ENCODE measurements at places on chromosomes 16 and 17. TPM values are rescaled to one million over a fixed set of nuclear protein-coding genes. Genes with fewer than 3 reads are reported as not detected.

DNA sequence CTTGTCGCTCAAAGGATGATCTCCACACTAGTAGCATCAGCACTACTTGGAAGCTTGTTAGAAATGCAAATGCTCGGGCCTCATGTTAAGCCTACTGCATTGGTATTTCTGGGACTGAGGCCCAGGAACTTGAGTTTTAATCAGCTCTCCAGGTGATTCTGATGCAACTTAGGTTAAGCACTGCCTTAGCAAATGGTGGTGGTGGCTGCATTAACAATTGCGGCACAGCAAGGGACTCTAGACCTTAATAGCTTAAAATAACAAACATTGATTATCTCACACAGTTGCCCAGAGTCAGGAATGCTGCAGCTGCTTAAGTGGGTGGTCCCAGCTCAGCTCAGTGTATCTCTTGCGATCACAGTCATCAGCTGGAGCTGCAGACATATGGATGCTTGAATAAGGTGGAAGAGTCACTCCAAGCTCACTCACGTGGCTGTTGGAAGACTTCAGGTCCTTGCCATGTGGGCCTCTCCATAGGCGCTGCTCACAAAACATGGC, 25.8 kb downstream of the HS3ST3A1 start:
- DNase-seq, result peak; percentile 48

GRCh38 chr17:9298776-9299295, 276.8 kb downstream of the STX8 start:
- no peak for DNase-seq

- peak; percentile 55 for DNase-seq
These were observed 24.4 kb downstream of the ATP6V0D1 start for GRCh38 chr16:67456391-67457081.

DNA sequence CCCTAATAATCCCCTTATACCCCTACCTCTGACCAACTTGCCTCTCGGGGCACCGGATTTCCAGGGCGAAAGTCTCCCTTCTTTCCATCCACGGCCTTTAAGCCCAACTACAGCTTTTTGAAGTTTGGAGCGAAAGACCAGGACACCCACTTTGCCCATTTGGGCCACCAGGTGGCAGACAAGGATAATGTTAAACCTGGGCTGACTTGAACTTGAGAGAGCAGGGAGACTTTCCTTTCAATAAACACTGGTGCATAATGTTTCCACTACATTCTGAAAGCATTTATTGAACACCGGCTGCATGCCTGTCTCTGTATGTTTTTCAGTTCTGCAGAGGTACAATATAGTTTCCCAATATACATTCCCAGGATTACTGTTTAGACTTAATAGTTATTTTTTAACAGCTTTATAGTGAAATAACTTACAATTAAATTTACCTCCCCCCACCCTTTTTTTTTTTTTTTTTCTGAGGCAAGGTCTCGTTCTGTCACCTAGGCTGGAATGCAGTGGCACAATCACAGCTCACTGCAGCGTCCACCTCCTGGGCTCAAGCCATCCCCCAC, 6.9 kb upstream of the CES3 start:
- DNase-seq, result peak; percentile 77

DNA sequence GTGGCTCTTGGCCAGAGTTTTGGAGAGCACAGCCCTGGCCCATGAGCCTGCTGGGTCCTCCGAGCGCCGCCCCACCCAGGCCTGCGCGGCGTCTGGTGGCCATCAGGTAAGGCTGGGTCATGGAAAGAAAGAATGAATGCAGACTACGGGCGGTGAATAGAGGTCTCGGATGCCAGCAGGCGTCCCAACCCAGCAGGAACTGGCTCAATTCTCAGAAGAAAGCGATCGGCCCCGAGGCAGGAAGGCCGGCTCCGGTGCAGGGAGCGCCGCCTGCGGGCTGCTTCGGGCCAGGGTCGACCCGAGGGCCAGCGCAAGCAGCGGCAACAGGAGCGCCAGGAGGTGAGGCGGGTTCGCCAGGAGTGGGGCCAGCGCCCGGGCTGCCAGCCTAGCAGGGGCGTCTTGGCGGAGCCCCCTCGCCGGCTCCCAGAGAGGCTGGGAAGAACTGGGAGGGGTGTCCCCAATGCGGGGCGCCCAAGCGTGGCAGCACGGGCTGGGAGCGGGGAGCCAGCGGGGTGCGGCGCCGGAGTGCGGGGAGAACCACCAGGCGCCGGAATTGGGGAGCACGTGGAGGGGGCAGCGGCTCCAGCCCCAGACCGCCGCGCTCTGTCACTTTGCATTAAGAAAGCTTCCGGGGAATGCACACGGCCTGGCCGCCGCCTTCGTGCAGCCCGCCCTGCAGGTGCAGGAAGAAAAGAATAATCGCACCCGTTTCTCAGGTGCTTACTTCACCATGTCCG, 7.1 kb upstream of the TMC5 start:
- no peak for DNase-seq

GRCh38 chr17:10429421-10430045, 7.8 kb upstream of the MYH8 start:
- DNase-seq, result no peak

DNA sequence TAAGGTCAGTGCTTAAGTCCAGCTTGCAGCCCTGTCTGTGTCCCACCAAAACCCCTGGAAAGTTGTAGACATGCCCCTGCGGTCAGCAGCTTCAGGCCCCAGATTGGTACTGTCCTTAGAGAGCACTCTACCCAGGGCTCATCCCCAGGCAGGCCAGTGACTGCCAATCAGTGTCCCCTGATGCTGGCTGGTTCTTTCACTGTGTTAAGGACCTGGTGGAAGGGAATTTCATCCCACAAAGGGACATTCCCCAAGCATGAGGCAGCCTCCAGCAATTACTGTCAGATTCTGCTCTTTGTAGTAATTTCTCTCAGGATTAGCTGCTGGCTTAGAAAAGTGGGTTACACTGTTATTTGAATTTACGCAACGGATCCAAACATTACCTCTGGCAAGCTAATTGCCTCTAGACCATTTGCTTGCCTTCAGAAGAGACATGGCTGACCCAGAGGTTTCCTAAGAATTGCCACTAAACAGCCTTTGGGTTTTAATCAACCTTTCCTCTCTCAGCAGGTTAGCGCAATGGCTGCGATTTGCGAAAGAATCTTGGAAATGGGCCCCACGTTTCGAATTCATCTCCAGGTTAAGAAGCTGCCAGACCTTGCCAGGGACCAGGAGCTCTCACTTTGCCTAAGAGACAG, 5.9 kb downstream of the IRX6 start:
- DNase-seq, result no peak

DNA sequence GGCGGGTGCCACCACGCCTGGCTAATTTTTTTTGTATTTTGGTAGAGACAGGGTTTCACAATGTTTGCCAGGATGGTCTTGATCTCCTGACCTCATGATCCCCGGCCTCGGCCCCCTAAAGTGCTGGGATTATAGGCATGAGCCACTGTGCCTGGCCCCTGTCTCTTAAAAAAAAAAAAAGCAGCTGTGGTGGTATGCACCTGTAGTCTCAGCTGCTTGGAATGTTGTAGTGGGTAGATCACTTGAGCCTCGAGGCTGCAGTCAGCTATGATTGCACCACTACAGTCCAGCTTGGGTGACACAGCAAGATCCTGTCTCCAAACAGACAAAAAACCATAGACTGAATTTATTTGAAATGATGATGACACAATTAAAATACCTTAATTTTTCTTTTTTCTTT, 24.3 kb downstream of the CDK12 start:
- DNase-seq, result peak; percentile 98

- DNase-seq, result no peak
These were observed 721 bp downstream of the TBCD start for GRCh38 chr17:82752371-82753200.

DNA sequence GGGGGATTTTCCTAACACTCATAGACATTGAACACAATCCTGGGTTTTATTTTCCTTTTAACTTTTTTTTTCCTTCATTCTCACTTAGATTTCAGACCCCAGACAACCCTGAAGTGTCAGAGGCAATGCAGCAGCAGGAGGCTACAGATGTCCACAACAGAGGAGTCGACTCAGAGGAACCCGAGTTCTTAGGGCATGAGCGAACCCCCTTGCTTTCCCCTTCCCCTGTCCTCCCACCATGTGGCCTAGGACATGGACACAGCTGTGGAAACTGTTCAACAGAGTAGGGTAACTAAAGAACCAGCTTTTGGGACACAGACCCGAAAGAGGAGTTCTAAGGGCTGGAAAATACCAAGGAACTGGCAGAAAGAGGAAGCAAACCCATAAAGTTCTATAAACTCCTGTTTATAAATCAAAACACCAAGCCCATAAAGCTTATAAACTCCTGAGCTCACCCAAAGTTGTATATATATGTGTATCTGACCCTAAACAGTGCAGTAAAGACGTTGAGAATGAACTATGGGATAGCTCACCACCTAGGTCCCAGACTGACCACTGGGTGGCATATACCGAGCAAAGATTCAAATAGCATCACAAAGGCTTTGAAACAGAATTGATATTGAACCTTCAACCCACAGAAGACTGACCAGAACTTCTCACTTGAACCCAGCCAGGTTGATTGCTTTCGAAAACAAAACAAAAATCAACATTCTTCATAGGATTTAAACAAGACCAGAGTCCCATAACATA, 33.9 kb downstream of the CMTM4 start:
- peak; percentile 33 for DNase-seq

GRCh38 chr16:81945665-81946064, 65.6 kb downstream of the SDR42E1 start:
- no peak for DNase-seq

GRCh38 chr17:31378638-31379037, 12.8 kb upstream of the RAB11FIP4 start:
- no peak for DNase-seq

DNA sequence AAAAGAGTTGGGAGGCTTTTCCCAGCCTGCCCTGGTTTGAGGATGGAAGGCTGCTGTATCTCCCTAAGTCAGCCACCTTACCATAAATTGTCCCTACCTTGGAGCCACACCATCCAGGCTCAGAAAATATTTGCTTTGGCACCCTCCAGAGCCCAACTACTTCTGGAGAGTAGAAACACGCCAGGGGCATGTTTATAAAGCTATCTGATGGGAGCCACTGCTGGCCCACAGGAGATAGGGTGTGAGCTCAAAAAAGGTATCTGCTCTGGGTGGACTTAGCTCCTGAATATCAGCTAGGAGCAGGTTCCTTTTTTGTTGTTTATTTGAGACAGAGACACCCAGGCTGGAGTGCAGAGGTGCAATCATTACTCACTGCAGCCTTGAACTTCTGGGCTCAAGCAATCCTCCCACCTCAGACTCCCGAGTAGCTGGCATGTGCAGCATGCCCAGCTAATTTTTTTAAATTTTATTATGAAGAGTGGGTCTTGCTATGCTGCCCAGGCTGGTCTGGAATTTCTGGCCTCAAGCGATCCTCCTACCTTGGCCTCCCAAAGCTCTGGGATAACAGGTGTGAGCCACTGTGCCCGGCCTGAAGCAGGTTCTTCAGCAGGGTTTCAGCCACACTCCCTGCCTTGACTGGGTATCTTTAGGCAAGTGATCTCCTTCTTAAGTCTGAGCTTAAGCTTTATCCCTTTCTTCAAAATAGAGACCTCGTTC, 147.1 kb downstream of the SALL1 start:
- DNase-seq, result no peak

- DNase-seq, result no peak
These were observed at the start of gene RNF222 for GRCh38 chr17:8397636-8398035. Gene RNF222, minus strand, starts transcription at chr17:8397827. Its CDS starts 4,366 bp downstream, at chr17:8393461.

DNA sequence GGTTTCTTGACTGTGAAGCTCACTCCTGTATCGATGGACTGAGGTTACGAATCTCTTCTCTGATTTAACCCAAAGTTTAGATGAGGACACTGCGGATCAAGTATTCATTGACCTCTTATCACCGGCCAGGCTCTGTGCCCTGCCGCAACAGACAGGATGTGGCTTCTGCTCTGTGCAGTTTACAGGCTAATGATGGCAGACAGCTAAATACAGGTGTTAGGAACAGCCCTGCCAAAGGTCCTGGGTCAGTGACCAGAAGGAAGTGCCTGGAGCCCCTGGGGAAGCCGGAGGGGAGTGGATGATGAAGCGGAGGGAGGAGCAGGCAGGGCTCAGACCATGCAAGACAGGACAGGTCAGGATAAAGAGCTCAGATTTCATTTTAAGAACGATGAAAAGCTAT, 44.4 kb downstream of the HAPSTR1 start:
- no peak for DNase-seq

DNA sequence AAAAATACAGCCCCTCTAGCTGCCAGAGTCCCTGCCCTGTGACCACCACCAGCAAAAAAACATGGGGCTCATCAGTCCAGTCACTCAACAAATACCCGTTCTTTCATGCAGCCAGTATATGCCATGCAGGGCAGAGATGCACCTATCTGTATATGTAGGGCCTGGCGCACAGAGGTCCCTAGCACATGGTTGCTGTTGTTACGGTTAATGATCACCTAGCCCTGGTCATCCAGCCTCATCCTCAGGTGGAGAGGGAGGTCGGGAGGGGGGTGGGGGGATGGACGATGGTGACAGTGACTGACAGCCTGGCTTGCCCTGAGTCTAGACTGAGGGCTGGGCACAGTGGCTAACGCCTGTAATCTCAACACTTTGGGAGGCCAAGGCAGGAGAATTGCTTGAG, 1.5 kb downstream of the SDR42E2 start:
- no peak for DNase-seq

GRCh38 chr17:69669441-69670178, 255.1 kb downstream of the MAP2K6 start:
- DNase-seq, result no peak

Gene PRSS21
- 0.17 TPM for total RNA-seq

Gene ELMO3
- total RNA-seq, result 0.26 TPM

Gene TUBB3
- 253 TPM for total RNA-seq

Gene C16orf90
- total RNA-seq, result not detected

Gene WFIKKN1
- total RNA-seq, result 0.17 TPM

Gene ACE
- 2.5 TPM for total RNA-seq

Measured in fibroblast of lung (primary cell).